ENCODE measurements at places on chromosomes 3 and 15. TPM values are rescaled to one million over a fixed set of nuclear protein-coding genes. Genes with fewer than 3 reads are reported as not detected.

The GPR27 gene
- 2.7 TPM for total RNA-seq

The ARPC4 gene
- total RNA-seq = 75.6 TPM

The SLC28A2 gene
- not detected for total RNA-seq

The FBXW12 gene
- 0.32 TPM for total RNA-seq

The RYR3 gene
- total RNA-seq = 10.5 TPM

The RTP1 gene
- not detected for total RNA-seq

The EXD1 gene
- total RNA-seq = not detected

The CADM2 gene
- 2.7 TPM for total RNA-seq

The PIERCE2 gene
- 3.8 TPM for total RNA-seq

The FANCD2OS gene
- total RNA-seq = not detected

The TMEM158 gene
- total RNA-seq = 1.7 TPM

The GOLGA6L6 gene
- not detected for total RNA-seq

The SLC15A2 gene
- total RNA-seq = 14.0 TPM

The COMMD2 gene
- 59.2 TPM for total RNA-seq

The FBN1 gene
- 698 TPM for total RNA-seq

The STRA6 gene
- total RNA-seq = 21.9 TPM

The AADAC gene
- total RNA-seq = 0.69 TPM

The NOX5 gene
- 0.16 TPM for total RNA-seq

The ANKRD63 gene
- total RNA-seq = not detected

The SHF gene
- 11.4 TPM for total RNA-seq

The SNRPA1 gene
- total RNA-seq = 18.5 TPM

The MYRIP gene
- 2.9 TPM for total RNA-seq

The C3orf70 gene
- total RNA-seq = 29.9 TPM

The ADAMTSL3 gene
- 56.9 TPM for total RNA-seq

The GOLGA8S gene
- total RNA-seq = 0.21 TPM

The ZNF662 gene
- total RNA-seq = 22.5 TPM

The CLDN16 gene
- total RNA-seq = 0.37 TPM

The SPATA16 gene
- total RNA-seq = not detected

The HYAL2 gene
- total RNA-seq = 44.0 TPM

The NTRK3 gene
- total RNA-seq = 26.4 TPM

The RARRES1 gene
- 26.3 TPM for total RNA-seq

The LHFPL4 gene
- total RNA-seq = 0.58 TPM

The GALNT15 gene
- total RNA-seq = 6.0 TPM

The RLBP1 gene
- total RNA-seq = not detected

The NANOGP8 gene
- 0.53 TPM for total RNA-seq

The SHC4 gene
- 8.8 TPM for total RNA-seq

The CDHR4 gene
- total RNA-seq = not detected

The CLEC3B gene
- total RNA-seq = 89.4 TPM

The ARHGAP31 gene
- total RNA-seq = 16.1 TPM

The CFAP91 gene
- total RNA-seq = 2.6 TPM

The IGSF10 gene
- total RNA-seq = 23.2 TPM

The NLGN1 gene
- 51.8 TPM for total RNA-seq

The NPAP1 gene
- 0.58 TPM for total RNA-seq

The OXSM gene
- total RNA-seq = 8.7 TPM

The SAMD7 gene
- total RNA-seq = not detected

The SERF2 gene
- total RNA-seq = 248 TPM

The PATL2 gene
- total RNA-seq = 1.7 TPM

The DLEC1 gene
- total RNA-seq = 0.42 TPM
